ENCODE measurements at places on chromosomes 16 and 17. TPM values are rescaled to one million over a fixed set of nuclear protein-coding genes. Genes with fewer than 3 reads are reported as not detected.

DNA sequence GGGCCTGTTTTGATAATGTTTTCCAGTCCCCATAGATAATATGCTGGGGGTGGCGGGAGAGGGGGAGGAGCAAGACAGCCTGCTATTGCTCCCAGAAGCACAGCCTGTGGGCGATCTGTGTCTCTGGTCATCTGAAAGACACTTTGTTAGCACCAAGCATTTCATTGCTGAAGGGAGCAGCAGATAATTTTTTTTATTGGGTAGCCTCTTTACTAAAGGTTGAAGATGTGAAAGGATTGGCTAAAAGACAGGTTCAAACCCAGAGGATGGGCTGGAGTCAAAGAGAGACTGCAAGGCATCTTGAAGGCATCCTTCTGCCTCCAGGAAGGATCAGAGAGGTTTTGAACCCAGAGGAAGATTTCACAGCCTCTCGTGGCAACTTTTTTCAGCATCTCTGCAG, 60.6 kb downstream of the C17orf67 start:
- peak; percentile 13 for DNase-seq

- no peak for DNase-seq
These were observed 740 bp upstream of the POLR3E start for GRCh38 chr16:22296225-22297113.

DNA sequence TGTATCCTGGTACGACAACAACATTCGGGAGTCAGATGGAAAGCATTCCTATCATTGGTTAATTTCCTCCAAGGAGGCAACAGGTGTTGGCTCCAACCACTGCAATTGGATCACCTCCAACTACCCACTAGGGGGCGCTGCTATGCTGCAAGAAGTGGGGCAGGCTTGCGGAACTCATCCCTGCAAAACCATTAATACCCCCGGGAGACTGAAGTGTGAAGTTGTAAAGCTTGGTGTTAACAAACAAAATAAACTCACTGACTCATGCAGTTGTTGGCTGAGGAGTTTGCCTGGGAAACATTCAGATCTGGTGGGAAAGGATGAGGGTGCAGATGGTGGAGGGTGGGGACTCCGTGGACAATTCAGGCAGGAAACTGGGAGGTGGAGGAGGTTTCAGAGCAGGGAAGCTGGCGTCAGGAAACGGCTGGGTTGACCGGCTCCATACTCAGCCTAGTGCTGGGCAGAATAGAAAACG, 84.9 kb downstream of the HS3ST2 start:
- peak; percentile 90 for DNase-seq

The RSPRY1 gene
- 31.2 TPM for total RNA-seq

The TEKT3 gene
- 2.5 TPM for total RNA-seq
